Aortic smooth muscle cell (primary cell): ENCODE measurements at places on chromosomes 1 and 21. TPM values are rescaled to one million over a fixed set of nuclear protein-coding genes. Genes with fewer than 3 reads are reported as not detected.

EVI5 gene
- total RNA-seq: 92.9 and 108 TPM in 2 replicates

TMCC2 gene
- total RNA-seq: 0.53 and 0.68 TPM in 2 replicates

TMEM35B gene
- 23.6 and 27.9 TPM in 2 replicates for total RNA-seq

AGBL4 gene
- not detected in 2 replicates for total RNA-seq
